ENCODE measurements at places on chromosomes 6 and 20.

- DNase-seq, result no peak
Measured at GRCh38 chr6:38080889-38081288, 261.4 kb downstream of the ZFAND3 start.

DNA sequence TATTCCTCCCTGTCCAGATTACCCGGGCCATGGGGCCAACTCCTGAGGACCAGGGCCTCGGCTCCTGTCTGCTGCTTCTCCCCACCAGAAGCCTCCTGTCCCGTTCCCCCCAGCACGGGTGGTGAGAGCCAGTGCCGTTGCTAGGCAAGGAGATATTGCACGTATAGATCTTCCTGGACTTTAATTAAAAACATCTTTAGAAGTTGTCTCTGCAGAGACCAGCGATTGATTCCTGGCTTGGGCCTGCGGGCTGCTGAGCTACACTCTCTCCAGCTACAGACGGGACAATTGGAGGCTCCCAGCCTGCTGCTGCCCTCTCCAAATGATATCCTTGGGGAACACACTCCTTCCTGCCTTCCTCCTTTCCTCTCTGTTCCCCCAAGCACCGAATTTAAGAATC, 74.6 kb downstream of the CDH22 start:
- DNase-seq, result no peak

- no peak for DNase-seq
Measured at GRCh38 chr6:129183681-129184301, 300.9 kb downstream of the LAMA2 start.

GRCh38 chr6:47137073-47137472, 94.9 kb upstream of the ADGRF1 start:
- DNase-seq, result no peak

- no peak for DNase-seq
Measured at GRCh38 chr6:149211046-149211571, 106.4 kb upstream of the TAB2 start.

- DNase-seq, result no peak
Measured at GRCh38 chr6:45608252-45608913, 230.6 kb upstream of the SUPT3H start.

- no peak for DNase-seq
Measured at GRCh38 chr6:81396916-81397315, 355.6 kb downstream of the TENT5A start.

DNA sequence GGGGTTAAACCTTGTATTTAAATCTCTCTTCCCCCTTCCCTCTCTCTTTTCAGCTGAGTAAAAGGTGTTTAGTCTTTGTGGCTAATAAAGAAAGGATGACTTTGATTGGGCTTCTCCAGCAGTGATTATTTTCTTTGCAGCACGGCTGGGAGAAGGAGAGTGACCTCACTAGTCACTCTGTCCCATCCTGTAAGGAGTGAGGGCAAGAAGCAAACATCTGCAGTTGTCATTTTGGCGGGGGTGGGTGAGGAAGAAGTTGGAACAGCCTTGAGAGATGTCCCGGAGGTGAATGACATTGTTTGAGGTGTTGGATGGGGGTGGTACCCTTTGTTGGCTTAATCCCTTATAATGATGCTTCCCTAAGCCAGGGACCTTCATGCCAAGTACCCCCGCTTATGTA, 223.6 kb downstream of the EYA2 start:
- no peak for DNase-seq

- DNase-seq, result no peak
Measured at GRCh38 chr6:47483516-47483852, 5.9 kb downstream of the CD2AP start.

DNA sequence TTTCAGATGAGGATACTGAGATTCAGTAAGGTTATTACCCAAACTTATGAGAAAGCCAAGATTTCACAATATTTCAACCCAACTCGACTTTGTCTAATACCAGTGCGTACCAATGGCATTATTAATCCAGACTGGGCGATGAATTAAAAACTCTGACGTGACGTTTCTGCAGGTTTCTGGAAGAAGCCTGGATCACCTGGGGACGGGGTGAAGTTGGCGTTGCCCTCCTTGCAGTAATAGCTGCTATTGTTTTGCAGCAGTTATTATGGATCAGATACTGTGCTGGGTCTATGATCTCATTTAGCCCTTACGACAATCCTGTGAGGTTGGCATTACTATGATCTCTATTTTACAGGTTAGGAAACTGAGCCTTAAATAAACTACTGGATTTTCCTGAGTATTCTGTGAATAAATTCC, 569 bp upstream of the CDC5L start:
- DNase-seq, result no peak

GRCh38 chr6:11711003-11711983, 67.3 kb downstream of the ADTRP start:
- peak; percentile 47 for DNase-seq

GRCh38 chr6:42564506-42564825, 637 bp downstream of the UBR2 start:
- DNase-seq, result no peak

- DNase-seq, result no peak
Measured at GRCh38 chr20:59577809-59578435, 26.4 kb upstream of the PHACTR3 start.

DNA sequence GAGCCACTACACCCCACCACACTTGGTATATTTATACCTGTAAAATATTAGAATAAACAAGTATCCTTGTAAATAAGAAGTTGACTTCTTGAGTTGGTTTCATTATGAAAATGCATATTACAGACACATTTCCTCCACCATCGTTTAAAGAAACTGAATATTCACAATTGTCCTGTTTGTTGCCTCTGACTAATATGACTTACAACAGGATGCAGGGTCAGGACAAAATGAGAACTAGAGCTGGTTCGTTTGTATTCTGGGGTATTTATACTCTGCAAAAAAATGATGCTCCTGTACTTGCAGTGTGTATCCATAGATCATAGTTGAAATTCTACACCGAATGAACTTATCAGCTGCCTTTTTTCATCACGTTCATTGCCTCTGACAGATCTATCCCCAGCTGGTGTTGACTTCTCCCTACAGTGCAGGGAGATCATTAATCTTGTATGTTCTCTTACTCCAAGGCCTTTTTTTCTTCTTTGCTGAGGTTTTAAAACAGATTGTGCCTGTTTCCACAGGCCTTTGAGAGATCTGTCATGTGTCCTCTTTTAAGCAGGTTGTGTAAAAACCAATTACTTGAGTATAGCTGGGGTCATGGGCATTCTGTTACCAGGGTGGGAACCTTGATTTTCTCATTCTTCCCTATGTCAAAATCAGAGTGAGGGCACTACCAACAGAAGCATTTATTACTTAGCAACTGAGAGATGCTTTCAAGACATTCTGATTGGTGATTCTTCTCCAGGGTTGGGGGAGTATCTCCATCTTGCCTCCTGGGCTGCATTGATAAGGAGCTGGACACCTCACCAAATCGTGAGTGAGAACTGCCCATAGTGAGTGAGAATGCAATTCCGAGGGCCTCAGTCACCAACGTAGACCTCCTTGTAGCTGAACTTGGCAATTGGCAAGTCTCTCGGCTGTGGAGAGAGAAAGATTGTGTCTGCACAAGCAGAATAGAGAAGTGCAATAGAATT, 78.8 kb upstream of the CD83 start:
- DNase-seq, result no peak

- no peak for DNase-seq
Measured at GRCh38 chr6:47247227-47247797, 62.4 kb downstream of the TNFRSF21 start.

GRCh38 chr20:35305682-35306556, 13.7 kb upstream of the FAM83C start:
- no peak for DNase-seq

DNA sequence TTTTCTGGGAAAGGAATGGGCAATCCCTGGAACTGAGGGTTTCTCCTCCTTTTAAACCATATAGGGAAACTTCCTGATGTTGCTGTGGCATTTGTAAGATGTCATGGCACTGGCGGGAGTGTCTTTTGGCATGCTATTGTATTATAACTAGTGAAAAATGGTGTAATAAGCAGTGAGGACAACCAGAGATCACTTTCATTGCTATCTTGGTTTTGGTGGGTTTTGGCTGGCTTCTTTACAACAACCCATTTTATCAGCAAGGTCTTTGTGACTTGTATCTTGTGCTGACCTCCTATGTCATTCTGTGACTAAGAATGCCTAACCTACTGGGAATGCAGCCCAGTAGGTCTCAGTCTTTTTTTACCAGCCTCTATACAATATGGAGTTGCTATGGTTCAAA, 9.1 kb upstream of the DCBLD1 start:
- no peak for DNase-seq

GRCh38 chr20:14664101-14664500, 326.7 kb upstream of the FLRT3 start:
- DNase-seq, result no peak

- DNase-seq, result no peak
Measured at GRCh38 chr20:50189681-50190250, 864 bp upstream of the CEBPB start.

- DNase-seq, result no peak
Measured at GRCh38 chr6:36033935-36034334, 6.3 kb downstream of the MAPK14 start.

DNA sequence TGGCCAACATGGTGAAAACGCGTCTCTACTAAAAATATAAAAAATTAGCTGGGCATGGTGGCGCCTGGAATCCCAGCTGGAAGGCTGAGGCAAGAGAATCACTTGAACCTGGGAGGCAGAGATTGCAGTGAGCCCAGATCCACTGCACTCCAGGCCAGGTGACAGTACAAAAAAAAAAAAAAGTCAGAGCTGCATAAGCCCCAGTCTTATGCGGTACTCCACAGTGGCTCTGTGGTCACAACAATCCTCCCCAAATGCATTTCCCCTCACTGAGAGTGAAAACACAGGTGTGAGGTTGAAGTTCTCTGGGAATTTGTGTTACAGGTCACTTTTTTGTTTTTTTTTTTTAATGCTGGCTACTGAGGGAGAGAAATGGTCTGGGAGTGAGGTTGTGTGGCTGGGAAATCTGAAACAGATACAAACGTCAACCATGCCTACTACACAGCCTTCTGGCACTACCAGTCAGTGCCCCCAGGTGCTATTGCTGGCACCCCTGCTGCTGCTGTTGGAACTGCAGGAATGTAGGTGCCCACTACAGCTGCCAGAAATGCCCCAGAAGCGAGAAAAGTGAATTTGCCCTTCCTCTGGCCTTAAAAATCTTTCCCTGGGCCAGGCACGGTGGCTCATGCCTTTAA, 5.7 kb downstream of the MRPS26 start:
- no peak for DNase-seq

DNA sequence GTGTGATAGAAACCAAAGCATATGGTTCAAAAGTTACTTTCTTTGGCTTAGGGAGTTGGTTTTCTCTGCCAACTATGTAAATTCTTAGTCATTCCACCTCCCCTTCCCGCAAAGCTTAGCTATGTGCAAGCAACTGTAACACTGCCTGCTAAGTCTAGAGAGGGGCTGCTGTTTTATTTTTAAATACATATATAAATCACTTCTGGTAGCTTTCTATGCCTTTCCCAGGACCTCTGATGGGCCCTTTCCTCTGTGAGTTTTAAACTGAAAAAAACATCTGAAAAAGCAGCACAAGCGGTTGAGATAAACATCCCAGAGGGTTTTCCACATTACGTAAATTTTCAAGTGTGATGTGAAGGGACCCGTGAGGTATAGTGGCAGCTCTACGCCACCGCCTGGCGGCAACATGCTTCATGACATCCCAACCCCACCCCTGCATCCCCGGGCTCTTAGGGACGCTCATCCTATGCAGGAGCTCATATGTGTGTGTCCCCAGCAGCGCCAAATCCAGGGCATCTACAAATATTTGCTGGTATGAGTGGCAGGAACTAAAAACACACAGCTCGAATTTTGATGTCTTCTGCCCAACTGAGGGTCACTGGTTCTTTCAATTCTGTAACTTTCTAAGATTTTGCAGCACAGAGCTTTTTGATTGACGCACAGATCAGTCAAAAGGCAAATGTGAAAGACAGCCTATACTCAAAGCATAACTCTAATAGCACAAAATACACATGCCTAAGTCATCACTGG, 12.7 kb downstream of the SAYSD1 start:
- DNase-seq, result no peak

- DNase-seq, result no peak
Measured at GRCh38 chr6:157096105-157096504, 227.2 kb downstream of the TMEM242 start.

GRCh38 chr6:165805067-165805555, 142.1 kb upstream of the PDE10A start:
- DNase-seq, result no peak

DNA sequence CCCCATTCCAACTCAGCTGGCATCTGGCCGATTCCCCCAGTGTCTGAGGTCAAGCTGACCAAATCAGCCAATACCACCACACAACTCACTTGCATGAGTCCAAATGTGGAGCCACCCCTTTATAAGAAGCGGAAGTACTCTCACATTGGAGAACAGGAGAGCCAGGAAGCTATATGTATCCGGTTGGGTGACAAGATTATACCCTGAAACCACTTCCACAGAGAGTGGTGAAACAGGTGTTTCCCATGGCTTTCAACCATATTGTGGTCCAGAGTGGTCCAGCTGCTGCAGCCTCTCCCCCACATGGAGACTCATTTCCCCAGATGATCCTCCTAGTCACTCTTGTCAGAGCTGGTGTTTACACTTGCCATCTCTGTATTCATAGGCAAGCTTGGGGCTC, 24.0 kb upstream of the SERINC1 start:
- DNase-seq, result no peak

DNA sequence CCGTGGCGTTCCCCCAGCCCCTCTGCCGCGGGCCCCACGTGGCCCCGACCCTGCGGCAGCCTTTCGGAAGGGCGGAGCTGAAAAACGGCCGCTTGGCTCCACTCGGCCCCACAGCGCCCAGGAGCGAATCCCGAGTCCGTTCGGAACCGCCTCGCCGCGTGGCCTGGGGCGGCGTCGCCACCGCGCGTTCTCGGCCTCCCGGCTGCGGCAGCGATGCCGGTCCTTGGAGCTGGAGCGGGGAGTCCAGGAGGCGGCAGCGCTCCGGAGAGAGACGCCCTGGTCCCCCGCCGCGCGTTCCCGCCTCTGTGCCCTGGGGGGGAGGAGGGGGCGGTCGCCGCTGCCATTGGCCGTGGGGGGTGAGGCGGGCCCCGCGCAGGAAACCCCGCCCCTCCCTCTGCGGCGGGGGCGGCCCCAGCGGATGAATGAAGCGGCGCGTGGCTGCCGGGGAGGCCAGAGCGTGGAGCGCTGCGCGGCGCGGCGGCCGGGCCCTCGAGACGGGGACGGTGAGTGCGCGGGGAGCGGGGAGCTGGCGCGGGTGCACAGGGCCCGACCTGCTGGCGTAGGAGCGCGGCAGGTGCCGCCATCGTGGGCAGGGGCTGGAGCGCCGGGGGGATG, at the start of gene SLCO4A1:
TSS of gene SLCO4A1 (plus strand) at position 453 of the 615 bp plus-strand sequence. CDS start 13,952 bp downstream, outside the sequence.
- peak; percentile 81 for DNase-seq

GRCh38 chr20:43914311-43915210, at the start of gene TOX2:
TSS of gene TOX2 (plus strand) at chr20:43914852. CDS start at chr20:43914892, 40 bp downstream.
- peak; percentile 20 for DNase-seq

- DNase-seq, result no peak
Measured at GRCh38 chr6:4447639-4448330, 312.4 kb upstream of the ECI2 start.

- no peak for DNase-seq
Measured at GRCh38 chr20:57682184-57683101, 27.4 kb downstream of the PMEPA1 start.

DNA sequence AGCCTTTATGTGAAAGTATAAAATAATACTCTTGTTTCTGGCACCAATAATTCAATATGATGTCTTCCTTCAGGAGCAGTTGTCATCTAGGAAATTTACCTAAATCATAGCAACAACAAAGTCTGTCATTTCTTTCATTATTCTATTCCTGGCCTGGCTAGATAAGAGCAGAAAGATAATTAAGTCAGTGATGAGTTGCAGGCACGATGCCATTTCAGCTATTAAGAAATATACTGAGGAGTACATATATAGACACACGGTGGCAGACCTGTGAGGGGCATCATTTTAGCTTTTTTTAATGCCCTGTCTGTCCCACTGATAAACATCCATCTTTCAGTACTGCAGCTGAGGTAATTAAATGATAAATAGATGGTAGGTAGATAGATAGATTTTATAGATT, 756.1 kb upstream of the EPHA7 start:
- DNase-seq, result no peak
